Activated effector memory CD4-positive, alpha-beta T cell treated with Interleukin-2 at 50 U/mL for 16 hours (primary cell): ENCODE measurements at places on chromosomes 5 and 9.

DNA sequence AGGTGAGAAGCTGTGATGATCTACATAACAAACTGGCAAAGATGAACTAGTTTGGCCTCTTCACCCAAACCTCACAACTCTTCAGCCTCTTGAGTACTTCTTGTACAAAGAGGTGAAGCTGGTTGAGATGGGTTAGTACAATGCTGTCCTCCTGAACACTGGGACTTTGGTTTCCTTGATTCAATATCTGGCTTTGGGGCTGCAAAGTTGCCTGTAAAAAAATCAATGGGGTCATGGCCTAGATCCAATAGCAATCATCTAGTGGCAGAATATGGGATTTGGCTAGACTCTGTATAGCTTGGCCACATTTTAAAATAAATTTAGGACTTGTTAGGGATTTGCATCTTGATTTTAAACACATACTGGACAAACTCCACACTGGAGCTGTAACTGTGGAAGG is 179.1 kb downstream of the ADAMTS12 start:
- no peak for DNase-seq

DNA sequence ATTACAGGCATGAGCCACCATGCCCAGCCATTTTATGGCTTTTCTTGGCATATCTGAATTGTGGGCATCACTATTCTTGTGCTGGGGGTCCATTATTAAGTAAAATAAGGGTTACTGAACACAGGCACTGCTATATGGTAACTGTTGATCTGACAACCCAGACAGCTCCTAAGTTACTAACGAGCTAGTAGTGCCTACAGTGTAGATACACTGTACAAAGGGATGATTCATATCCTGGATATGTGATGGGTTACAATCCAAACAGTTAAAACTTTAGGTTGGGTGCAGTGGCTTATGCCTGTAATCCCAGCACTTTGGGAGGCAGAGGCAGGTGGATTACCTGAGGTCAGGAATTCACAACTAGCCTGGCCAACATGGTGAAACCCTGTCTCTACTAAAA is 4.3 kb downstream of the CD14 start:
- DNase-seq = no peak

GRCh38 chr5:141182248-141182647 is at the start of gene PCDHB16:
PCDHB16 (plus strand) TSS chr5:141182387; CDS start chr5:141182560, 173 bp downstream.
- no peak for DNase-seq

DNA sequence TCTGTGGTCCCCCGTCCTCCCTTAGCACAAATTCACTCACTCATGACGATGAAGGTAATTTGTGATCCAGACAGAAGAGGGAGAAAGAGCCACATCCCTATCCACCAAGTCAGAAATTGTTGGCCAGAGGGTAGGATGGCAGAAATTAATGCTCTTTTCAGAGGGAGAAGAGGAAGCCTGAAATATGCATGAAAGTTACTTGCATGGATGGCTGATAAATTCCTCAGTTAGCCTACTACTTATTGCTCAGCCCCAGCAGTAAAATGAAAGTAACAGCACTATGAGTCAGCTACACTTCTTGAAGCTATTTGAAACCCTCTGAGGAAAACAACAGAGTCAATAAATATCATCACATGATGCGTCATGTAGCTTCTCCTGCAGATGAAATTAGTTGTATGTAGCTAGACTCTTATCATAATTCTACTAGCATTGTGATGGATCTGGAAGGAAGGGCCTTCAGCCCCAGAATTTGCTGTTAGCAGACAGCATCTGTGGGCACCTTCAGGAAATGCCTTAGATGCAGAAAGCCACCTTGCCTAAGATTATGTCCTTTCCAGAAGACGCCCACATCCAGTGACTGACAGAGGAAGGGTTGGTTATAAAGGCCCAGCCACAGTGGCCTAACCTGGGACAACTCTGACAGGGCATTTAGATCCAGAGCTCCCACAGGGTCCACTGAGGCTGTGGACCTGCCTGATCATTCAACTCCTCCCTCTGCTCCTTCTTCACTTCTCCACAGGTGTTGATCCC is 81.2 kb upstream of the CCDC112 start:
- DNase-seq = no peak

GRCh38 chr5:59790376-59790775 is 103.2 kb downstream of the PDE4D start:
- no peak for DNase-seq

GRCh38 chr9:109276469-109277440 is 44.1 kb downstream of the EPB41L4B start:
- no peak for DNase-seq
